ENCODE measurements at places on chromosomes 5 and 9. TPM values are rescaled to one million over a fixed set of nuclear protein-coding genes. Genes with fewer than 3 reads are reported as not detected.

DNA sequence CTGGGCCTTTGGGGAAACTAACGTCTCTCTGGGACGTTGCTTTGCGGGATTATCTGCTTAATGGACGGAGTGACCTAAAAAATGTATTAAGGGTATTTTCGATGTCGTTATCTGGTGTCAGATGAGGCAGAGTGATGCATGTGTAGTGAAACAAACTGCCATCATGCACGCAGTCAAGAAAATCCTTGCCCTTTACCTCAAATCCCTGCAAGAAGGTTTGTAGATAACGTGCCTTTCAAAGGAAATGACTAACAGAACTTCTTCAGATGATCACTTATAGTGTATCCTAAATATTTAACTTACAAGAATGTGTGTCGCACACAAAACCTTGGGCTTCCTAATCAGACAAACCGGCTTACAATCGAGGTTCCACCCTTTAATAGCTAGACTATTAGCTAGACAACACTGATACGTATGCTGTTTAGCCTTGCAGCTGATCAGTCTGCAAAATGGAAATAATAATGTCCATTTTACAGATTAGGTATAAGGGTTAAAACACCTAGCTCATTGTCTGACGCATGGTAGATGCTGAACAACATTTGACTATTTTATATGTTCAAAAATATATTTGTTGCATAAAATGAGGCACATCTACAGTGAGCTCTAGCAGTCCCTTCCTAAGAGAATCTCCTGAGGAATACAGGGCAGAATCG, 541 bp upstream of the TBCA start:
- no peak for DNase-seq

GRCh38 chr5:96880444-96881164, 4.3 kb downstream of the ERAP2 start:
- DNase-seq = no peak

- peak; percentile 58 for DNase-seq
These were observed 83.0 kb upstream of the FCN1 start for GRCh38 chr9:135000647-135001245.

- DNase-seq = no peak
These were observed 55.3 kb upstream of the RAD23B start for GRCh38 chr9:107227774-107228173.

GRCh38 chr9:86945728-86946200, 1.5 kb downstream of the GAS1 start:
- no peak for DNase-seq

- DNase-seq = no peak
These were observed 4.8 kb downstream of the ADAMTSL1 start for GRCh38 chr9:18478501-18479361.

DNA sequence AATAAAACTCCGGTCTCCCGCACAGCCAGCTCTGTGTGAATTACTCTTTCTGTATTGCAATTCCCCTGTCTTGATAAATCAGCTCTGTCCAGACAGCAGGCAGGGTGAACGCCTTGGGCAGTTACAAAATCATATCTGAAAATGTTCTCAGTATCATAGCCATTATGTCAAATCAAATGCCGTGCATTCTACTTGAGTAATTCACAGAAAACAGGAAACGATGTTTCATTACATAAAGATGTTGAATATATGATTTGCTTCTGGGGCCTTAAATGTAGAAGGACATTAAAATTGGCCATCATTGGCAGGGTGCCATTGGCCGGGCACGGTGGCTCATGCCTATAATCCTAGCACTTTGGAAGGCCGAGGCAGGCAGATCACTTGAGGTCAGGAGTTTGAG, 8.5 kb downstream of the POLR3G start:
- no peak for DNase-seq

GRCh38 chr5:67887748-67888161, 327.8 kb upstream of the PIK3R1 start:
- no peak for DNase-seq

DNA sequence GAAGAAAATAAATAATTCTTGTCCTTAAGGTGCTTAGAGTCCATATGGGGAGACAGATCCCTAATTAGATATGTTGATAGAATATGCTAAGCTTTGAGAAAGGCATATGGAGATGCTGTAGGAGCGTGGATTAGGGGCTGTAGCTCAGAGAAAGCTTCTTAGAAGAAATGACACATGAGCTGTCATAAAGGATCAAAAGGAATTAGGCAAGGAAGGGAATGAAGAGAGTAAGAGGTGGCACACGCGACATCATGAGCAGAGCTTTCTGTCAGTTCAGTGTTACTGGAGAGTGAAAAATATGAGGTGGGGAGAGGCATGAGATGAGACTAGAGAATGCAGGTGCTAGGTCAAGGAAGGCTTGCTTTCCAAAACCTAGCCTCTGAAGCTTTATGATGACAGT, 118.6 kb downstream of the KIAA0825 start:
- DNase-seq = no peak

DNA sequence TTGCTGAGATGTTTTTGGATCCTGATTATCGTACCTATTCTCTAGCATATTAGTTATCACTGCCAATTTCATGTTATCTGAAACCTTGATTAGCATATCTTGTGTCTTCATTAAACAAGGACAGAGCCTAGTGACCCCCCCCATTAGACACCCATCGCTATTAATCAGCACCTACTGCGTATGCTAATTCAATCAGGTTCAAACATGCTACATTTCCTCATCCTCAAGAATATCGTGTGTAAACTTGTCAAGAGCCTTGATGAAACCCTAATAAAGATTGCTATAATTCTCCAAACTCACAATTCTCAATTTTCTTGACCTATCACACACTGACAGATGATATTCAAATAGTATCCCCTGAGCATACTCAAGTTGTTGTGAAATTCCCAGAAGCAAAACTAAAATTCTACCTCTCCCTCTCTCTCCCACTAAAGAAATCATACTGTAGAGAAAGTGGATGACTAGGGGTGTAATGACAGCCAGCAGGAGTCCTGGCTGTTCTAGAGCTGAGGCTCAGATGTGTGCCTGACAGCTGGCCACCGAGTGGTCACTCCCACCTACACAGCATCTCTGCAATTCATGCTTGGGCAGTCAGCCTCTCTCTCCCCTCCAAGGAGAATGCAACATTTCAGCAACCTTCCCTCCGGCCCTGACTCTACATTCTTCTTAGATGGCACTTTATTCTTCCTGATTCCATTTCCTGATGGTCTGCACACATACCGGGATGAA, 9.2 kb upstream of the ZNF354A start:
- no peak for DNase-seq

- no peak for DNase-seq
These were observed 64.0 kb downstream of the DPYSL3 start for GRCh38 chr5:147445917-147446316.

DNA sequence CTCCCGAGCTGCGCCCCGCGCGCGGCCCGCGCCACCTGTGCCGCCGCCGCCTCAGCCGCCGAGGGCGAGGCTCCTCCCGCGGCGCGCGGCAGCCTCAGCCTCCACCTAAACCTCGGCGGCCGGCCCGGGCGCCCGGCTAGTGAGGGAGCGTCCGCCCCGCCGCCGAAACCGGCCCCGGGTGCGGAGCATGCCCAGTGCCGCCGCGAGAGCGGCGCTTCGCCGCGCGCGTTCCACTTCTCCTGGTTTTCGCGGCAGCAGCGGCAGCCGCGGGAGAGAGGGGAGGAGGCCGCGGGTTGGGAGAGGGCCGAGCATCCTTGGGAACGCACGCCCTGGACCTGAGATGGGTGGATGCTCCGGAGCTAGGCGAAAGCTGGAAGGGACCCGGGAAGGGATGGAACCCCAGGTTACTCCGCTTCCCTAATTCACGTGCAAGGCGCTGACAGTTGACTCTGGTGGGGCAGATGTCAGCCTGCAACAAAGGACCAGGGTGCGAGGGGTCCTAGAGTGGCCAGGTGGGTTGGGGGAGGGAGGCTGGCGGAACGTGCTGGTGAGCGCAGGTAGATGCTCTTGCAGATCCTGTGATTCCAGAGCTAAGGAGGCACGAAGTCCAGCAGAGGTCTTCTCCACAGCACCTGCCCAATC, at the start of gene CTNND2:
Gene CTNND2, minus strand, starts transcription at position 182 of the 642 bp plus-strand sequence. CDS start 593 bp downstream, outside the sequence.
- no peak for DNase-seq

GRCh38 chr5:124060413-124061067, 548.6 kb downstream of the CSNK1G3 start:
- no peak for DNase-seq

DNA sequence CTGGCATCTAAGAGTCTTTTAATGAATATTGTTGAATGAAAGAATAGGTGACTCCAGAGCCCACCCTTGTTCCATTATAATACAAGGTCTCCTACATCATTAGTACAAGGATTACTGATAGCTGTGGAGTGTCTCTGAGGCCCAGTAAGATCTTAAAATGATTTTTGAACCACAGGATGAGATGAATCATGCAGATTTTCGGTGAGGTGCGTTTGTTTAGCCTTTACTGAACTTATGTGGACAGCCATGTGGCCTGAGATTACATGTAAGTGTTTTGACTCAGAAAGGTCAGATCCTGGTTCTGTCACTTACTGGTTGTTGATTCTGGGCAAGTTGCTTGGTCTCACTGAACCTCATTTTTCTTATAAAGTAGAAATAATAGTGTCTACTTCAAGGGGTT, 21.6 kb downstream of the NFX1 start:
- no peak for DNase-seq

GRCh38 chr5:11997942-11998341, 93.7 kb upstream of the CTNND2 start:
- no peak for DNase-seq

DNA sequence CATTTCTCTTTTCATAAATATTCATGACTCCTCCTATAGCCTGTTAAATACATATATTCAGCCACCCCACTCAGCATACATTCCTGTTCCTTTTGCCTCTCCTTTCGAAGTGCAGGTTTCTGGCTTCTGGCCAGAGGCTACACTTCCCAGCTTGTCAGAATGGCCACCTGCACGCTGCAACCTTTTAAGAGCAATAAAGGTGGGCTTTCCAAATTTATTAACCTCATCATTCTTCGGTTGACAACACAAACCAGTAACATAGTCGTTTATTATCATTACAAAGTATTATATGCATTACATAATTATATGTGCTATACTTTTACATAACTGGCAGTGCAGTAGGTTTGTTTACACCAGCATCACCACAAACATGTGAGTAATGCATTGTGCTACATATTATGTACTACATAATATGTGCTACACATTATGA, 16.5 kb upstream of the TMEM171 start:
- no peak for DNase-seq

DNA sequence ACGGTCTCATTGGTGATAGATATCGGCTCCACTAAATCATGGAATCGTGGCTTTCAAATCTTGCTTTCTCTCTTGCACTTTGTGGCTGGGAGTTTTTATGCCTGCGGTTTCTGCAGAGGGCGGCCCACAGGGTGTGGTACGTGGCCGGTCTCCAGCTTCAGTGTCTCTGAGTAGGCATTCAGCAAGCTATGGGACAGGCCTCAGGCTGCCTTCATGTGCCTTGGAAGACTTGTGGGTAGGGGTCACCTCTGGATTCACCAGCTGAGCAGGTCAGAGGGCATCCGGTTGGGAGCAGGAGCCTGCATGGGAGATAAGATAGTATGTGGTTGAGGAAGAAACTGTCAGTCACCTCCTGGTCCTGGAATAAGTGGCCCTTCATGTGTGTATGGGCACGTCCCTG, 47.7 kb downstream of the AMBP start:
- no peak for DNase-seq

DNA sequence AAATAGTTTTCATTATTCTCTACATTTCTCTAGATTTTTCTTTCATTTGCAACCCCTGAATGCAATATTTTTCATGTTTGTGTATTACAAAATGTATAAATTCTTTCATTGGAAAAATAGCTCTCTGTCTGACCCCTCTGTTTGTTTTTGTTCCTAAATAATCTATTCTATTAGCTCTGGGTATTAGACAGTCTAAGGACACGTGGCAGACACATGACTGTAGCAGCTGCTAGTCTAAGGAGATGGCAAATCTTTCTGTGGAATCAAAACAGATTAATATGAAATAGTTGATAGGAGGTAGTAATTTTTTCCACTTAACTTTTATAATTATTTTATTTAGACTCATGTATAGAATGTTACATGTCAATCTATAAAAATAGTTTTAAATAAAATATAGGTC, 21.4 kb upstream of the SPATA9 start:
- no peak for DNase-seq

DNA sequence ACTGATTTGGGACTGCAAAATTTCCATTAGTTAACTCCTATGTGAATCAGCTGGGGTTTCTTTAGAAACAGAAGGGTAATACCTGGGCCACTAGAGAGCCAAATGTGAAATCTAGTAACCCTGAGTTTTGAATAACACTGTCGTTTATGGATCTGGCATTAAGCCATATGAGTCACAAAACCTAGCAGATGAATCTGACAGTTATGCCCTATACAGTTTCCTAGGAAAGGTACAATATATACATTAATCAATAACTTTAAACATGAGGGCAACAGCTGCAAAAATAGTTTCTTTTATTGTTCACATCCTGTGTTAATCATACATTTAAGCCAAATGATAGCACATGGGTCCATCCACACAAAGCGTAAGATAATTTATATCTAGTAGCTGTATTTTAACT, 56.9 kb downstream of the PAM start:
- DNase-seq = no peak

GRCh38 chr5:143225511-143225910, 178.0 kb downstream of the NR3C1 start:
- DNase-seq = no peak

DNA sequence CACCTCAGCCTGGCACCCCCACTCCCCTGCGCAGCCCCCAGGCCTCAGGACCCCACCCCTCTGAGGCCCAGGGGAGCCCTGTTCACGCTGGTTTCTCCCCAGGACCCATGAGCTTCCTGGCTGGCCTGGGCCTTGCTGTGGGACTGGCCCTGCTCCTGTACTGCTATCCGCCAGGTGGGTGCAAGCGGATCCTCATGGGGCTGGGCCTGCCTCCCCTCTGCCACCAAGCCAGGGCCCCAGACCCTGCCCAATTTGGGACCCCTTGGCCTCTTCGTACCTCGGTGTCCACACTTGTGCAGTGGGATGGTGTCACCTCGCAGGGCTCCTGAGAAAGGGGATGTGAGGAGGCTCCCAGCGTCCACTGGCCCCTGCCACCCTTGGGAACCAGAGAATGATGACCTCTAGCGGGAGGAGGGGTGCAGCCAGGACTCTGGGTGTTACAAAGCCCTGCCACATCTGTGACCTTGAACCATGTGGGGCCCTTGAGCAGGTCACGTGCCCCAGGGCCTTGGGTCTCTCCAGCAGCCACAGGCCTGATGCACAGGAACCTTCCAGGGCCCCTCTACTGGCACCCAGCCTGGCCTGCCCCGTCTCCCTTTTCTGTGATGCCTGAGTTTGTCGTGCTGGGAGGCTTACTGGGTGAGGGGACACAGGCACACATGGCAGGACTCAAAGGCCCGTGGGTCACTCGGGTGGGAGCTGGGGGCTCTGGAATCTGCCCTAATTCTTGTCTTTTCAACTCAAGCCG, 16.3 kb downstream of the CARD19 start:
- DNase-seq = no peak

GRCh38 chr9:82790875-82791274, 272.1 kb downstream of the RASEF start:
- DNase-seq = no peak

- DNase-seq = no peak
These were observed 54.7 kb downstream of the GAS1 start for GRCh38 chr9:86892576-86892975.

- no peak for DNase-seq
These were observed 521.3 kb downstream of the EFNA5 start for GRCh38 chr5:107149243-107150005.

GRCh38 chr9:92100237-92100911, 14.8 kb downstream of the SPTLC1 start:
- no peak for DNase-seq

Gene TMEM171
- not detected for total RNA-seq

Gene DEPDC1B
- 51.9 TPM for total RNA-seq

Gene ENTPD2
- total RNA-seq = not detected

Gene BARHL1
- not detected for total RNA-seq

Gene TAS2R1
- total RNA-seq = not detected

Gene PCDHGC5
- 5.4 TPM for total RNA-seq

Gene SIT1
- total RNA-seq = 93.0 TPM

Gene CERT1
- 29.9 TPM for total RNA-seq

Gene APBA1
- not detected for total RNA-seq

Gene PCDHB9
- total RNA-seq = 0.33 TPM

Data from OCI-LY7 (cell line).